Myometrial cell (primary cell): ENCODE measurements at places on chromosomes 7 and 10. TPM values are rescaled to one million over a fixed set of nuclear protein-coding genes. Genes with fewer than 3 reads are reported as not detected.

GPC2 gene
- 0.18 and 0.29 TPM in 2 replicates for total RNA-seq

CCDC172 gene
- not detected in 2 replicates for total RNA-seq

GPR22 gene
- 0.71 TPM in 1 of 2 replicates, not detected in the other for total RNA-seq

PROSER2 gene
- 4.3 and 11.3 TPM in 2 replicates for total RNA-seq

ST8SIA6 gene
- under 0.01 TPM in 1 of 2 replicates, not detected in the other for total RNA-seq

LGI1 gene
- not detected in 2 replicates for total RNA-seq

SVOPL gene
- not detected in 2 replicates for total RNA-seq

NUTM2A gene
- total RNA-seq: not detected in 2 replicates

HOXA2 gene
- 0.53 TPM in 1 of 2 replicates, not detected in the other for total RNA-seq
